ENCODE measurements at places on chromosomes 1 and 21.
A peak's percentile ranks its signal among the peaks of the same experiment; 100 is the strongest.

DNA sequence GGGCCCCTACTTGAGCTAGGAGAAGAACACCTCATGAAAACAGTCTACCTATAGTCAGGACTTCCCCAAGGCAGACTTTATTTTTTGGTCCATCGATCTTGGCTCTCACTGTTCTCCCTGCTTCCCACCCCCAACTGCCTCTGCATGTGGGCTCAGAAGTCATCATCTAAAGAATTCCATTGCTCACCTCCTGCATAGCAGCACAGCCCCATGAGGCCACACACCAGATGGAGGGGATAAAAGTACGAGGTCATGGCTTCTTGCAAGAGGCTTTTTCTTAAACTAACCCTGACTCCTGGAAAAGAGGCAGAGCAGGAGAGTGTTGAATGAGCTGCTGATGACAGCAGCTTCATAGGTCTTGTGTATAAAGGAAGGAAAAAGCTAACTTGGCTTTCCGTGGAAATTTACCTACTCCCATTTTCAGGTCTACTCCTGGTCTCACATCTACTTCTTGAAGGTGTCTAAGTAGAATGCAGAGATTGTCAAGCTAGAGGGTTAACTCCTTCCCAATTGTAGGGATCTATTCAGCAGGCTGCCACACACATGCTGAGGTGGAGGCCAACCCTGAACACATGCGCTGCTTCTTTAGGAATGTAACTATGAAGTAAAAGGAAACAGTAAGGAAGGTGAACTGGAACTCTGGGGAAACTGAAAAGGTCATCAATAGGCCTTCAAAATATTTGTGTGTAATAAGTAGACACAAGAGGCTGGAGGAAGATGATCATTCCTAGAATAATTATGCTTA lies 18.7 kb downstream of the WNT2B start:
- no peak for DNase-seq

DNA sequence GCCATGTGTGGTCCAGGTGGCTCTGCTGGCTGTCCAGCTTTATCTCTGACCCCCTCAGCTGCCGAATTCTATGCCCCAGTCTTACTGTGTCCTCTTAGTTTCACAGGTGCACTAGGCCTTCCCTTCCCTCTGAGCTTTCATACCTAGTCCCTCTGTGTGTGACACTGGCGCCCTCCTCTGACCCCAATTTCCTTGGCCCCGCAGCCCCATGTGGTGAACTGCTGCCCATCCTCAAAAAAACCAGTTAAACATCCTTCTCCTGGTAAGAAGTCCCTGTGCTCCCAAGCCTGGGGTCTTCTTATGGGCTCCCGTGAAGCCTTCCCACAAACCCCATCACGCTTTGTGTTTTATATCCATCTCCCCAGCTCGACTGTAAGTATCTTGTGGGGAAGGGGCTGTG lies 93.9 kb upstream of the TSPAN2 start:
- no peak for DNase-seq

GRCh38 chr1:7320661-7321060 lies 450.4 kb upstream of the VAMP3 start:
- DNase-seq, result no peak

DNA sequence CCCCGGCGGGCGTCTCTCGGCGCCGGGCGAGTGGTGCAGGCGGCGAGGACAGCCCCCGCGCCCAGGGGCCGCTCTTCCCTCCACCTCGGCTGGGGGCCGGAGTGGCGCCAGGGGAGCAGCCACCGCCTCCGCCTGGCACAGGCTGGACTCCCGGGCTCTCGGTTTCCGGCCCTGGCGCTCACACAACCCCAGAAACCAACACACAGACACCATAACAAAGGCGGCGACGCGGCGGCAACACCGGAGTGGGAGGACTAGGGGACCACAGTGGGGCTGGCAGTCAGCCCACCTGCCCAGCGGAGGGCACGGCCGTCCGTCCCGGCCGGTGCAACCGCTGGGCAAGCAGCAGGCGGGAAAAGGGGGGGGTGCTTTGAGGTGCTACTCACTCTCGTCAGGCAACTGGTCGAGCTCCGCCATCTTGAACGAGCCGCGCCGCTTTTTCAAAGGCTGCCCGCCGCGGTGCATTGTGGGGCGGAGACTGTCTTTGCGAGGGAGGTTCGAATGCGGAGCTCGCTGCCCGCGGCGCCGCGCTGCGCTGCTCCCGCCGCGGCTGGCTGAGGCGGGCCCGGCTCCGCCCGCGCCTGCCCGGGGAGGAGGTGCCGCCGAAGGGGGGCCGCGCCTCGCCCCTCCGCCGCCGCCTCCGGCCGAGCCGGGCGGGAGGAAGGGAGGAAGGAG lies at the start of gene LIN9:
Gene LIN9 (minus strand): TSS at position 442 of the 675 bp plus-strand sequence. CDS start 25 bp downstream, at position 417.
- DNase-seq, result peak; percentile 69

DNA sequence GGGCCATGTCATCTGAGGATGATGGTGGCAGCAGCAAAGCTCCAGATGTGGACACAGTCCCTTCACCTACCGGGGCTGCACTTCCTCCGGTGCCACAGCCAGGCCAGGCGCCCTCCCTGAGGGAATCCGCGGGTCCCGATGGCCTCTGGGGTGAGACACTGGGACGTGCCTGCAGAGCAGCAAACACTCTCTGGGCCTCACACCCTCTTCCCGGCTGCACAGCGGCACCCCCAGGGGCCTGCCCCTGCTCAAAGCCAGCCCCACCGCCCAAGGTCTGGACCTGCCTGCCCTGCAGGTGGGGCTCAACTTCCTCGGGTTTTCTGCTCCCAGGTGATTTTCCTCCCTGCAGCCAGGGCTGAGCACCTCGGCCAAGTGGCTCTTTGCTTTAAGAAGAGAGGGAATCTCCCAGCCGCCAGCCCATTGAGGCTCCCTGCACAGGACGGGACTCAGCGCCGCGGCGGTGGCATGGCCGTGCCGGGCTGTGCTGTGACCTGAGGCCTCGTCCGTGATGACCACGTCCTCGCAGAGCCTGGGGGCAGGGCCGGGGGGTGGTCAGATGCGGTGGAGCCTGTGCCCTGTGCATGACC lies 21.3 kb upstream of the COL18A1 start:
- no peak for DNase-seq

DNA sequence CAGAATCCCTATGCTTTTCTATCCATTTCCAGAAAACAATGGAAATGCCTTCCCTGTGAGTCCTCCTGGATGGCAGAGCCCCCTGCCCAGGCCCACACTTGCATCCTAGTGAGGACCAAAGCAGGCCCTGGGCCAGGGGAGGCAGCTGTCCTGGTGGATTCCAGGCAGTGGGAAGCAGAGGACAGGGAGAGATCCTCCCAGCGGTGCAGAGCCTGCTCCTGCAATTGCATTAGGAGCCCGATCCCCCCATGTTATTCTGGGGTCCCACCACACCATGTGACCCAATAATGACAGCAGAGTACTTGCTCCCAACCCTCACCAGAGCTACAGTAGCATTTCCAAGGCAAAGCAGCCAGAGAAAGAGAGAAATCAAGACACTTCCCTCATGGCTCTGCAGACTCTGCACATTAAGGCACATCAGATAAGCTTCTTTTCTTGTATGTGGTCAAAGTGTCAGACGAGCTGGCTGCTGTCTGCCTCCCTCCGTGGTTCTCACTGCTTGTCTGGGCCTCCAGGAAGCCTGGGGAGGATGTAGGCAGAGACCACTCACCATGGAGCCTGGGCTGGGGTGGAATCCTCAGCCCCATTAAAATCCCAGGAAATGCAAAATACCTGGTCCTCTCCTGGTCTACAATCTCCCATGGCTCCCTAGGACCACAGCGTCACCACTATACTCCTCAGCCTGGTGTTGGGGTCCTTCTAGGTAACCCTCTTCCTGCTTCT lies 54.9 kb upstream of the RUNX3 start:
- no peak for DNase-seq

- no peak for DNase-seq
These were observed 29.5 kb downstream of the ARHGEF16 start for GRCh38 chr1:3483801-3484444.

GRCh38 chr21:45599146-45599581 lies 44.4 kb upstream of the PCBP3 start:
- DNase-seq, result no peak

DNA sequence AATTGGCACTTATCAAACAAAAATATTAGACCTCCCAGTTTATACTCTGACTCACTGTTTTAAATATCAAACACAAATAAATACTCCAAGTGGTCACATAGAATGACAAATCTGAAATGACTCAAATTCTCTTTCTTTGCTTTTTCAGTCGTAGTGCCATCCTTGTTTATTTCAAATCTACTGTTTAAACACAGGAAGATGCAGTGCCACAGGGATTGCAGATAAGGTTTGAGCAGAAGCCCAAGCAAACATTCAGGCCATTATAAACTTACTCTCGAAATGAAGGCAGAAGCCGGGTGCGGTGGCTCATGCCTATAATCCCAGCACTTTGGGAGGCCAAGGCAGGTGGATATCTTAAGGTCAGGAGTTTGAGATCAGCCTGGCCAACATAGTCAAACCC lies 255.4 kb upstream of the PLXNA2 start:
- no peak for DNase-seq

DNA sequence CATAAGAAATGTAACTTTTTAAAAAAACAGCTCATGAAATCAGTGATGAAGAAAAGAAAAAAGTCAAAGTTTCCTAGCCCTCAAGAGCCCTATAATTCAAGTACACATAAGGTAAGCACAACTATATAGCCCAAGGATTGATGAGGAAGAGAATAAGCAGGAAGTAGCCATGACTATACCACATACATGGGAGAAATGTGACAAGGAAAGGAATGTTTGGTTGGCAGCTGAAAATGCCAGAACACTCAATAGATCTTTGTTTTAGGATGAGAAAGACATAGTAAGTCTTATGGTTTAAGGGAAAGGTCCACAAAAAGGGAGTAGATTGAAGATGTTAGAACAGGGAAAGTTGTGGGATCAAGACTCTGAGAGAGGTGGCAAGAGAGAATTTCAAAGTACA lies 5.7 kb downstream of the DOCK7 start:
- DNase-seq, result no peak

- no peak for DNase-seq
These were observed 40.6 kb downstream of the HNRNPR start for GRCh38 chr1:23303524-23303923.

- no peak for DNase-seq
These were observed 17.2 kb upstream of the RASSF5 start for GRCh38 chr1:206489980-206490770.

- no peak for DNase-seq
These were observed 142.1 kb downstream of the KCNT2 start for GRCh38 chr1:196466166-196466565.

DNA sequence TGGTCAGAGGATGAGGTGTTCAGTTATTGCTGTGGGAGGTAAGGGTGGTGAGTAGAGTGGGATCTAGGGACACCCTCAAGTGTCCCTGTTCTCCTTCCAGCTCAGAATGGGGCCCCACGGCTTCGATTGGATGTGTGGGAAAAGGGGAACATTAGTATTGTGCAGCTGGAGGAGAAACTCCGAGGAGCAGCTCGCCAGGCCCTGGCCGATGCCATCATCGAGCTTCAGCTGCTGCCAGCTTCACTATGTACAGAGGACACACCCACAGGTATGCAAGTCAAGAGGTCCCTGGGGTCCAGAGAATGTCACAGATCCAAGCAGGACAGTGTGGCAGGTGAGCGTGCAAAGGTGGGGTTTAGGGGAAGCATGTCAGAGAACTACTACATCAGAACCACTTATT lies 13.9 kb downstream of the HYI start:
- DNase-seq, result no peak

DNA sequence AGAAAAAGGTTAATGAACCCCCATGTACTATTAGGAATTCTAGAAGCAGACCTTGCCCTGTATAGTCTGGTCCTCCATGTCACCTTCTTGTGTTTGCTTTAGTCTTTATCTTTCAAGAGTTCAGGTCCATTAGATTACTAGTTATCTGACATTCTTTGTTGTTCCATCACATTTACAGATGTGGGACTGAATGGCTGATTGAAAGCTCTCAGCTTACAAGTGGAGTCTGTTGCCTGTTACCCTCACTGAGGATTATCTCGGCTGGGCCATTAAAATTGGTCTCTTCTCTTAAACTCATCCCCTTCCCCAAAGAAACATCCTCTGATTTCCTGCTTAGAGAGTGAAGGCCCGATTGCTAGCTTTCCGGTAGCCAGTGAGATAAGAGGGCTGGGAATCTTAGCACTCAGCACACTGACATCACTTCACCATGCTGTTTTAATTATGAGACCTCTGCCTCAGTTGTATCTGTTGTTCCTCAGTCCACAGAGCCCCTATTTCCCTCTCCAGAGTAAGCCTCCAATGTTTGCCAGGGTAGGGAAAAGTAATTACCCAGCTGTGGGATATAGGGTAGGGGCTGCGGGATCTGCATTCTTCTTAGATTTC lies 76.8 kb downstream of the LPGAT1 start:
- no peak for DNase-seq

DNA sequence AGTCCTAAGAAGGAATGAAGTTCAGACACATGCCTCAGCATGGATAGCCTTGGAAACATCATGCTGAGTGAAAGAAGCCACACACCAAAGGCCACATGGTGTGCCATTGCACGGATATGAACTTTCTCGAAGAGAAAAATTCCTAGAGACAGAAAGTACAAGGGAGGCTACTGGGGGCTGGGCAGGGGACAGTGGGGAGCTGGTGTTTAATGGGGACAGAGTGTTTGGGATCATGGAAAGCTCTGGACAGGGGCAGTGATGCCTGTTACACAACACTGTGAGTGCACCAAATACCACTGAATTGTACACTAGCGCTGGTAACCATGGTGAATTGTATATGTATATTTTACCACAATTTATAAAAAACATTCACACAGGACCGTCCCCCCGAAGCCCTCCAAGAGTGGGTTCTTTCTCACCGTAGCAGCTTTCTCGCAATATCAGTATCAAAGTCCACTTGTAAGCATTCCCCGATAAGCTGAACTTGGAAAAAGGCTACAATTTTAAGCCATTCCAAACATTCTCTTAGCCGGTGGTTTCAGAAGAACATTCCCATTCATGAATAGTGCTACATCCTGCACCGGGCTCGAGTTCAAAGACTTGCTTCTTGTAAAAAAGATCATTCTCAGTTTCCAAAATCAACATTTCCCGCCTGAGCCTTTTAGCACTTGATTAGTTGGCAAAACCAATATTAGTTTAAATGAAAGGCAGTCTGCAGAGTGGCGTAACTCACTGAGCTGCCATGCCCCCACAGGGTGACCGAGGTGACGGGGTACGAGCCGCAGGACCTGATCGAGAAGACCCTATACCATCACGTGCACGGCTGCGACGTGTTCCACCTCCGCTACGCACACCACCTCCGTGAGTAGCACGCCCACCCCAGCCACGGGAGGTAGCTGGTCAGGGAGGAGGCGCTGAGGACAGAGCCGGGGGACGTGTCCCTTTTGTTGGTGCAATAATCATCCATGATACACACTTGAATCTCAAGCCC lies 31.7 kb downstream of the SIM2 start:
- DNase-seq, result no peak

DNA sequence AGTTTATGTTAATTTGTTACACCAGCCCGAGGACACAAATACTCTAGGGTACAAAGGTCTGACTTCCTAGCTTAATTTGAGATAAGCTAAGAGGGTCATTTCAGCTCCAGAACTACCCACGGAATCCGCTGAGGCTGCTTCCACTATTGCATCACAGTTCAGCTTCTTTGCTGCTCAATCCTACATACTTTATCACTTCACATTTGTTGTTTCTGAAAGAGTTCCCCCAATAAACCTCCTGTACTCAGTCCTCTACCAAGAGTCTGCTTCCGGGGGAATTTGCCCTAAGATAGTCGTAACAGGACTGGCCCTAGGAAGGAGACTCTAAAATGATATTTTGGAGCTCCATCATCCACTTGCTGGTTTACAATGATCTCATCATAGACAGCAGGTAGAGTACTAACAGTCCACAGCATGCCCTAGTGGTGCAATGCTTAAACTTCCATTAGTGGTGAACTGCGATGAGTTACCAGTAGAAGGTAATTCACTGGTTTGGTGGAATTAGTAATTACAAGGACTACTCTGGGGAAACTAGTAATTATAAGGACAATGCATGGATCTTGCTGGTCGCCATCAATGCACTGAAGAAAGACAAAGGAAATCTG lies 229.3 kb downstream of the USH2A start:
- no peak for DNase-seq

All from HS-5 (cell line).